Fibroblast of skin of right biceps (primary cell): ENCODE measurements at places on chromosomes 12 and 14.

GRCh38 chr12:105814283-105814682 lies 324.5 kb downstream of the NUAK1 start:
- no peak for DNase-seq

- DNase-seq = no peak
Measured at GRCh38 chr12:87116780-87117179, 860.6 kb upstream of the MGAT4C start.

DNA sequence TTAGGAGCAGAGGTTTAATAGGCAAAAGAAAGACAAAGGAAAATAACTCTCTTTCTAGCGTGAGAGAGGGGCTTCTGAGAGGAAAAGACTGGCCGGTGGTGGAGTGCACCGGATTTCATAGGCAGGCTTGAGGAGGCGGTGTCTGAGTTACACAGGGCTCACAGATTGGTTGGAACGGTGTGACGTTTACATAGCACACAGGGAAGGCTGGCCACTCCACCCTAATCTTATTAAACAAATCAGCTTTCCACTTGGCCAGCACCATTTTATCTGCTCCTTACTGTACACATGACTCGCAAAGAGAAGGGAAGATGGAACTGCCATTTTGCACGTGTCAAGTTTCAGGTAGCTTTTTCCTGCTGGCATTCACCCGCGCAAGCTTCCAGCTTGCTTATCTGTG lies 587.7 kb downstream of the RPL10L start:
- no peak for DNase-seq

DNA sequence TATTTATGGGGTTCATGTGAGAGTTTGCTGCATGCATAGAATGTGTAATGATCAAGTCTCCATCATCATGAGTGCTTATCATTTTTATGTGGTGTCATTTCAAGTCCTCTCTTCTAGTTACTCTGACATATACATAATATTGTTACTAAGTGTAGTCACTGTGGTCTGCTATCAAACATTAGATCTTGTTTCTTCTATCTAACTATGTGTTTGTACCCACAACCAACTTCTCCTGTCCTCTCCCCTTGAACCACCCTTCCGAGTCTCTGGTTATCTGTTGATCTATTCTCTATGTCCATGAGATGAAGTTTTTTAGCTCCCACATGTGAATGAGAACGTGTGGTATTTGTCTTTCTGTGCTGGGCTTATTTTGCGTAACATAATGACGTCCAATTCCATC lies 107.7 kb downstream of the RAD51B start:
- no peak for DNase-seq
